Posterior vena cava (tissue), 2 donors: ENCODE measurements at places on chromosomes 7 and 10. TPM values are rescaled to one million over a fixed set of nuclear protein-coding genes. Genes with fewer than 3 reads are reported as not detected.

The EBLN1 gene
- total RNA-seq = not detected

The ATOH7 gene
- not detected for total RNA-seq

The IQUB gene
- total RNA-seq = 1.0 TPM

The TMEM273 gene
- 26.1 TPM for total RNA-seq

The OR2A7 gene
- 1.4 TPM for total RNA-seq

The RBM17 gene
- 58.9 TPM for total RNA-seq
